ENCODE measurements at places on chromosomes 6 and 20. TPM values are rescaled to one million over a fixed set of nuclear protein-coding genes. Genes with fewer than 3 reads are reported as not detected.

FAM83B gene
- 6.9 TPM for total RNA-seq

SH3BGRL2 gene
- total RNA-seq: 29.1 TPM

- H3K27me3 ChIP-seq: no peaks in the 10 kb centered on the region
- DNase-seq: peak; percentile 27
- peak overlapping the region; percentile 92 for H3K27ac ChIP-seq
- peaks cover 3% of the 10 kb centered on the region for H3K4me1 ChIP-seq
- no peaks in the 10 kb centered on the region for H3K36me3 ChIP-seq
Observed at GRCh38 chr6:137043710-137044365, 927 bp downstream of the IL20RA start.

MATN4 gene
- 5.3 TPM for total RNA-seq

- H3K4me1 ChIP-seq: no peaks in the 10 kb centered on the region
- DNase-seq: no peak
- no peaks in the 10 kb centered on the region for H3K36me3 ChIP-seq
- no peak overlapping the region for H3K4me3 ChIP-seq
Observed at GRCh38 chr6:105192707-105193465, 13.1 kb upstream of the POPDC3 start.

Measured in body of pancreas (tissue), 4 donors.